ENCODE measurements at places on chromosomes 3 and 15.

GRCh38 chr3:51879937-51880336 is 4.5 kb upstream of the IQCF5 start:
- no peak for DNase-seq

DNA sequence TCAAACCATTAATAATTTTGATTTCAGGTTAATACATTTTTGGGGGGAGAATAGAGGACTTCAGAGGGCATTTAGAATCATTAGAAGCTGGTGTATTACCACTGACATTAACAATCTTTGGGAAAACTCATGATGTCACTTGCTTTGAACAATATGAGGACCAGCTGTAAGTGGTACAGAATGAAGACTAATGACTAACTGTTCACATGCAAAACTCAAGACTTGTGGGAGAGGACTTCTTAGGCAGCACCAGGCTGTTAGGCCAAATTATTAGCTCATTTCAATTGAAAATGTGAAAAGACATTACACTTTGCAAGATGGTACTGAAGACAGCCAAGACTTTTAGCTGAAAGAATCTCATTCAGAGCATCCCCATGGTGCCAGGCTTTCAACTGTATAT is 426.2 kb upstream of the ADAMTS9 start:
- no peak for DNase-seq

DNA sequence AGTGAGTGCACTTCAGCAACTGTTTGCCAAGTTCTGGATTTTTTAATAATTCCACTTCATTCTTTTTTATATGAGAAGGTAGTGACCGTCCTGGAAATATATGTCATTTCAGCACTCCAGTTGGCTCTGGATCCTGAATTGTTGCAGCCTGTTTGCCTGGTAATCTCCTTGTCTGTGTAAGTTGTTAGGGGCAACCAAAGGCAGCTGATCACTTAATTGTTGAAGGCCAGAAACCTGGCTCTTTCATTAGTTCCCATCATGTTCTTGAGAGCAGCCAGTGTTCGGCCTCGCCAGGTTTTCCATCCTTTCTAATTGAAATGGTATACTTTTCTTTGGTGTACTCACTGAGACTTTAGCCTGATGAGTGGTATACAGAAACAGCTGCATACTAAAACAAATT is 168.6 kb downstream of the SOX2 start:
- DNase-seq: no peak

- DNase-seq: no peak
Measured at GRCh38 chr3:43153216-43154083, 47.6 kb upstream of the POMGNT2 start.

DNA sequence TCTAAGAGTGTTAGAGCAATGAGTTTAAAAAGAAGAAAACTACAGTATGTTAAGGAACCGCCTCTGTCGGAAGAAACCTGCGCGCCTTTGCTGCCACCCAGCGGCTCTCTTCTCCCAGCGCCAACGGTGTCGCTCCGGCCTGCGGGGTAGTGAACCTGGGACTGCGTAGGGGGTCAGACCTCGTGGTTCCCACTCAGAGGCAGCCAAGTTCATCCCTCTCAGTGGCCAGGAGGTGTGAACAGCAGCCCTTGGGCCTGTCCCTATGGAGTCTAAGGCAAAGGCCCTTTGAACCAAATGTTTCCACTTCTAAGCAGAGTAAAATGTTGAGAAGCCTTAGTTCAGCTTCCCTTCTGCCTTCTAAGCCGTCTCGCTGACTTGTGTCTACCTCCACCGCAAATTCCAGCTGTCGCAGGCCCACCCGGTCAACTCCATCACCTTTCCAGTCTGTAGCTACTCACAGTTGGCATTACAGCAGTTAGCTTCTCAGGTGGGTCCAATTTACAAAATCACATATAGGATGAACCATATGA is 980 bp upstream of the RAB27A start:
- peak; percentile 79 for DNase-seq

- no peak for DNase-seq
Measured at GRCh38 chr15:76626611-76627010, 278.5 kb downstream of the SCAPER start.

GRCh38 chr3:186070550-186070949 is 38.3 kb downstream of the ETV5 start:
- no peak for DNase-seq

GRCh38 chr15:69021895-69022294 is 7.4 kb downstream of the NOX5 start:
- DNase-seq: no peak

GRCh38 chr3:106611116-106611515 is 742.3 kb upstream of the CBLB start:
- DNase-seq: no peak

DNA sequence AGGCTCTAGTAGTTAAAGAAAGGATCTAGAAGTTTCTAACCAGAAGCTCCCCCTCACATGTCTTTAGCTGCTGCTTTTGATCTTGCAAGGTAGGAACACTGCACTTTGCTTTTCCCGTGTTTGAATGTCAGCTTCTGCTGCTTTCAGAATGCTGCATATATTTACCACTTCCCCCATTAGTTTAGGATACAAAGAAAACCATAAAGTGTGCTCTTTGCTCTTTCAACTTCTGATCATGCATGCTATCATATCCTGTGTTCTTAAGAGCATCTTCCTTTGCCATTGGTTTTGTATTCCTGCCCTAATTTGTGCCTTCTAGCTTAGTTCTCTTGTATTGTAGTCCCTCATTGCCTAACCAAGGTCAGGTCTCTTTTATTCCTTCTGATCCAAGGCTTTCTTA is 43.3 kb downstream of the ZNF609 start:
- DNase-seq: no peak

- peak; percentile 80 for DNase-seq
Measured at GRCh38 chr3:185976977-185977678, 39.3 kb upstream of the TRA2B start.

DNA sequence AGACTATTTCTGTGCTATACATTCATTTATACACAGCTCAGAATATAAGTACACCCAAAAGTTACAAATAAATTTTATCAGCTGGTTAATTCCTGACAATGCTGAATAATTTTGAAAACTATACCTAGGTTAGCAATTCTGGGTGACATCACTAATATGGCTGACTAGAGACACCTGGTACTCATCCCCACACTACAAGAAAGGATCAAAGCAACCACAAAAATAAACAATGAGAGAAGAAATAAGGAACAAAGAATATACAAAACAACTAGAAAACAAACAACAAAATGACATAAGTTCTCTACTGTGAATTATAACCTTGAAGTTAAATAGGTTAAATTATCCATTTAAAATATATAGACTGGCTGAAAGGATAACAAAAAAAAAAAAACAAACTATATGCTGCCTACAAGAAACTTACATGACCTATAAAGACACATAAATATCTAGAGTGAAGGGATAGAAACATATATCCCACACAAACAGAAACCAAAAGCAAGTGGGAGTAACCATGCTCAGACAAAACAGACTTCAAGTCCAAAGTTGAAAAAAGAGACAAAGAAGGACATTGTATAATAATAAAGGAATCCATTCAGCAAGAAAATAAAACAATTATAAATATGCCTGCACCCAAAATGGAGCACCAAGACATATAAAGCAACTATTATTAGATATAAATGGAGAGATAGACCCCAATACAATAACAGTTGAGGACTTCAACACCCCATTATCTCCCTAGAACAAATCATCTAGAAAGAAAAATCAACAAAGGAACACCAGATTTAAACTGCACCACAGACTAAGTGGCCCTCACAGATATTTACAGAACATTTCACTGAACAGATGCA is 57.8 kb downstream of the IMPG2 start:
- no peak for DNase-seq

DNA sequence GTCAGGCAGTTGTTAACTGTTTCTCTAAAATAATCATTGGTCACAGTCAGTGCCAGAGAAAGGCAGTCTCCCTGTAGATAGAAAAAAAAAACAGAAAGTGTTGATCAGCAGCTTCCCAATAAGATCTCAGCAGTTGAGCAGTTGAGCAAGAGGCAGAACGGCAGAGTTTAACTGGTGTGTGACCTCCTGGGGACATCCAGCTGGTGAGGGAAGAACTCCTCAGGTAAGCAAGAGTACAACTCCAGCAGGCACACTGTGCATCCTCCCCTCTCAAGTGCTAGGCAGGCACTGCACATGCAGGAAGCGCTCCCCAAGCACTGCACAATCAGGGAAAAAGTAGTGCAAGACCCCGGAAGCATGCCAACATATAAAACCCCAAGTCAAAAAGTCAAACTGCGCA is 1287.2 kb downstream of the NSUN3 start:
- DNase-seq: no peak

DNA sequence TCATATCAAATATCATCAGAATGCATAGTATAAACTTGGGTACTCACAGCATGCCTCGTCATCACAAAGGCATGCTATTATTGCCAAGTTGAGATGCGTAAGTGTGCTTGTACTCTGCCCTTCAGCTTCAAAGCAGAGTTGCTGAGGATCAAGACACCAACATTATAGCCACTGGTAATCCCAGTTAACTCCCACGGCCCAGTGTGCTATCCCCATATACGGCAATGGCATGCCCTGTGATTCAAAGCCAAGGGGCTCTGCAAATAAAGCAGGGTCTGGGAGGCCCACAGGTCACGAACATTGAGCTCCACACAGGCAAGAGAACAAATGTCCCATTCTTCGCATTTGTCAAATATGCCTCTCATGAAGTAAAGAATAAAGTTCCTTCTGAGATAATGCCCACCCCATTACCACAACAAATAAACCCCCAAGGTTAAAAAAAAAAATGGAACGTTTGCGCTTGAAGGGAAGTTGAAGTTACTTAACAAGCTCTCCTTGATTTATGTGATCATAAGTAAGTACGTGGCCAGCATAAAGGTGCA is 298.1 kb upstream of the NECTIN3 start:
- no peak for DNase-seq

GRCh38 chr15:70415398-70415797 is 317.7 kb upstream of the TLE3 start:
- DNase-seq: no peak

- no peak for DNase-seq
Measured at GRCh38 chr3:20648921-20649381, 462.9 kb upstream of the SGO1 start.

GRCh38 chr15:56425976-56426375 is 39.0 kb downstream of the MNS1 start:
- no peak for DNase-seq

- no peak for DNase-seq
Measured at GRCh38 chr3:53974324-53974723, 82.7 kb upstream of the SELENOK start.

- no peak for DNase-seq
Measured at GRCh38 chr3:62724503-62724902, 150.7 kb downstream of the CADPS start.

GRCh38 chr3:47261301-47261700 is 21.3 kb downstream of the KIF9 start:
- no peak for DNase-seq

DNA sequence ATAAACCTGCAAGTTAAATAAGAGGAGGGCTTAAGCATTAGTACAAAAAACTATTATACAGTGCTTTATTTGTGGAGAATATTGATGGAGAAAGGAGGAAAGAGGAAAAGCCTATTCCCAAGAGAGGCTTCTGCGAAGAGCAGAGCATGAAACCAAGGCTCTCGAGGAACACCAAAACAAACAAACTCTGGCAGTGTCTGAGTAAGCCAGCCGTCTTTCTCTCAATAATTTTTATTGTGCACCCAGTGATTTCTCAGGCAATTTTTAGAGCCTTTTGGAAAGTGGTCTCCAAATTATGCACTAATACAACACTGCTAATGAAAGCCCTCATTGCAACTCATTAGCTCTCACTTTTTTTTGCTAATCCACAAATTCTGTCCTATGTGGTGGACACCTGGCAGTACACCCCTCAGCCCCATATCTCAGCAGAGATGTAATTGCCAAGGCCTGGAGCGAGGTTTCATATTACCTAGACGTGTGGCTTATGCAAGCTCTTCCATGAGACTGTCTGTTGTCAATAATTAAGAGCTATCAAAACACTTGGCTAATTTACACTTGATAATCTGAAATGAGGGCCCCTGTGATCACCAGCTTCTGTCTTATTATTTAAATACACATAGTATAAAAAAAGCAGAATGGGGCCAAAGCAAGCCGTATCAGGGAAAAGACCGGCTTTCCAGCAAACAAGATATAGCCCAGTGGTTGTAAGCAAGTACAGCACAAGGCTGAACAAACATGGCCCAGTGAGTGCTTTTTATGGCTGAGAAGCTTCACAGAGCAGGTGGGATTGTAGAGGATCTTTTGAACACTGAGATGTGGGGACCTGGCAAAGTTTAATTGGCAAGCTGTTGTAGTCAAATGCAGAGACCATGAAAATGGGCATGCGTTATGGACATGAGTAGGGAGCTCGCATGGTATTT is 216.9 kb downstream of the ROBO2 start:
- no peak for DNase-seq

- no peak for DNase-seq
Measured at GRCh38 chr15:70699890-70700289, 63.5 kb downstream of the UACA start.

- DNase-seq: no peak
Measured at GRCh38 chr3:58858126-58858525, 191.6 kb upstream of the FAM3D start.

GRCh38 chr3:42012383-42012934 is 50.6 kb upstream of the ULK4 start:
- no peak for DNase-seq

- no peak for DNase-seq
Measured at GRCh38 chr15:94029495-94029894, 201.9 kb upstream of the MCTP2 start.

DNA sequence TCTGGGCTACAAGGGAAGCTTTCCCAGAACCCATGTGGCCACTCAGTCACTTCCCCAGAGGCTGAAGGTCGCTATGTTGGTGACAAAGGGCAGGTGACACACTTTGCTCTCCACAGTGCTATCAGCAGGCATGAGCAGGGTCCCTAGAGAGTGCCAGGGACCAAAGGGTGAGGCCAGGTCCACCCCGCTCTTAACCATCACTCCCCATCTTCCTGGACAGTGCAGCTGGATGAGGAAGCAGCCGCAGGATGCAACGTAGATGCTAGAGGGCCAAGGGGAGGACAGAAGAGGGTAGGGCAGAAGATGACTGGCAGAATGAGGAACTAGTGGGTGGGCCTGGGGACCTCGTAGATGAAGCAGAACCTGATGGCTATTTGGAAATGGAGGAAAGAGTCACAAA is 13.6 kb upstream of the LTF start:
- DNase-seq: no peak

DNA sequence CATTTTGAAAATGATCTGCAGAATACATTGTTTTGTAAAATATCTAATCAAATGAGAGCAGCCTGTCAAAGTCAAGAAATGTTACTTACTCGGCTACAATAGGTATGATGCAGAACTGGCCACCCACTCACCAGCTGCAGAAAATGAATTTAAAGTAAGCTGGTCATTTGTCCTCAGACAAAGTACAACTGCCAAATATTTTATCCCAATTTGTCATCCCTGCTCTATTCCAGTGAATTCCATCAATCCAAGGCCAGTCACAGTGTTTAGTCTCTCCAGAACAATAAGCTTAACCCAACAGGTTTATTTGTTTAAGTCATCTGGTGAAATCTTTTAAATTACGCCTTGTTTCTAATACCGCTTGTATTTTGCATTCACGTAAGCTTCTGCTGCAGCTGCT is 46.6 kb upstream of the TCF12 start:
- no peak for DNase-seq

GRCh38 chr3:104628185-104628789 is 738.4 kb upstream of the ALCAM start:
- no peak for DNase-seq

Data from activated gamma-delta T cell treated with anti-CD3 and anti-CD28 coated beads, Interleukin-2, amount 50 U/mL, for 16 hours (primary cell).